Right ventricle myocardium inferior (tissue), 1 donor: ENCODE measurements at places on chromosomes 7 and 10. TPM values are rescaled to one million over a fixed set of nuclear protein-coding genes. Genes with fewer than 3 reads are reported as not detected.

PRRT4 gene
- total RNA-seq, result 2.7 TPM

SPDYE2B gene
- not detected for total RNA-seq

SPDYE1 gene
- total RNA-seq, result not detected

HMX3 gene
- total RNA-seq, result not detected

WBP1L gene
- 25.9 TPM for total RNA-seq

LCOR gene
- total RNA-seq, result 21.7 TPM

NPY gene
- total RNA-seq, result not detected

LRRD1 gene
- total RNA-seq, result not detected

PTF1A gene
- not detected for total RNA-seq

PPP1R17 gene
- not detected for total RNA-seq

IMMP2L gene
- total RNA-seq, result 14.3 TPM

CALCR gene
- total RNA-seq, result 0.05 TPM

LUC7L2 gene
- total RNA-seq, result 44.9 TPM

RHOBTB1 gene
- 12.1 TPM for total RNA-seq

NPSR1 gene
- not detected for total RNA-seq

AEBP1 gene
- 13.6 TPM for total RNA-seq

SKIDA1 gene
- 2.6 TPM for total RNA-seq

KAZALD1 gene
- total RNA-seq, result 4.8 TPM

OR9A4 gene
- total RNA-seq, result not detected

HMX2 gene
- not detected for total RNA-seq

CNNM2 gene
- total RNA-seq, result 3.0 TPM

ATP6V0E2 gene
- total RNA-seq, result 125 TPM

FOXI2 gene
- not detected for total RNA-seq

TRIM50 gene
- 0.32 TPM for total RNA-seq

PNLIPRP1 gene
- not detected for total RNA-seq

MRC1 gene
- 38.3 TPM for total RNA-seq
